ENCODE measurements at places on chromosomes 5 and 9. TPM values are rescaled to one million over a fixed set of nuclear protein-coding genes. Genes with fewer than 3 reads are reported as not detected.

DNA sequence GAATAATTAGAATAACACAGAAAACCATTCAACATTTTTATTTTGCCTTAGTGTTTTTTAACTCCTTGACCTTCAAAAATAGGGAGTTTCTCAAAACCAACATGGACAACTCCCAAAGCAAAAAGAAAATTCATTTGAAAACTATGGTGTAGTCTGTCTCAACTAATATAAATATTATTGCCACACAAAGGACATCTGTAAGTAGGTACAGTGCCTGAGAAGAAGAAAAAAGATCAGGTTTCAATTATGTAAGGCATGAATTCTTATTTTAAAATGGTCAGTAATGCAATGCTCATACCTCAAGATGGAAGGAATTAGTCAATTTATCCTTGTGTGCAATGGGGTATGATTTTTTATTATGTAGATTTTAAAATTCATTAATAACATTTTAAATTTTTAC, 109.6 kb upstream of the CNTLN start:
- H3K36me3 ChIP-seq = no peaks in the 10 kb centered on the region
- H3K27ac ChIP-seq = no peak overlapping the region
- DNase-seq = no peak
- no peaks in the 10 kb centered on the region for H3K4me1 ChIP-seq
- no peak overlapping the region for H3K4me3 ChIP-seq

DNA sequence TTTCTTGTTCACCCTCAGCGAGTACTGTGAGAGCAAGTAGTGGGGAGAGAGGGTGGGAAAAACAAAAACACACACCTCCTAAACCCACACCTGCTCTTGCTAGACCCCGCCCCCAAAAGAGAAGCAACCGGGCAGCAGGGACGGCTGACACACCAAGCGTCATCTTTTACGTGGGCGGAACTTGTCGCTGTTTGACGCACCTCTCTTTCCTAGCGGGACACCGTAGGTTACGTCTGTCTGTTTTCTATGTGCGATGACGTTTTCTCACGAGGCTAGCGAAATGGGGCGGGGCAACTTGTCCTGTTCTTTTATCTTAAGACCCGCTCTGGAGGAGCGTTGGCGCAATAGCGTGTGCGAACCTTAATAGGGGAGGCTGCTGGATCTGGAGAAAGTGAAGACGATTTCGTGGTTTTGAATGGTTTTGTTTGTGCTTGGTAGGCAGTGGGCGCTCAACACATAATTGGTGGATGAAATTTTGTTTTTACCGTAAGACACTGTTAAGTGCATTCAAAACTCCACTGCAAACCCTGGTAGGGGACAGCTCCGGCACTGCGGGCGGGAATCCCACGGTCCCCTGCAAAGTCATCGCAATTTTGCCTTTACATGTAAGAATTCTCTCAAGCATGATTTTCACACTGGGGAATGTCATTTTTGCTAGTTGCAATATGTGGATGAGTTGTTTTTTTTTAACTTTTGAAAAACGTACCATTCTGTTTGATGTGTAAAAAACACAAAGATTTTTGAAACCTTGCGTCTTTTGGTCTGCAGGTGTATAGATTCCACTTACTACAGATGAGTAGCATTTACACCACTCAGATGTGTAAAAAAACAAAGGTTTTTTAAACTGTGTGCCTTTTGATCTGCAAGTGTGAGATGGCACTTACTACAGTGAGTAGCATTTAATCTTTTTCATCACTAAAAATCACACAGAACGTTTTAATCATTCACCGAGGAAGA, 631 bp upstream of the C9orf72 start:
- peak overlapping the region; percentile 87 for H3K4me3 ChIP-seq
- H3K27ac ChIP-seq = peak overlapping the region; percentile 78
- no peaks in the 10 kb centered on the region for H3K27me3 ChIP-seq
- no peaks in the 10 kb centered on the region for H3K36me3 ChIP-seq
- H3K4me1 ChIP-seq = peaks cover 5% of the 10 kb centered on the region
- peak; percentile 95 for DNase-seq

- H3K27ac ChIP-seq = no peak overlapping the region
- no peak for DNase-seq
- H3K4me3 ChIP-seq = no peak overlapping the region
- H3K27me3 ChIP-seq = no peaks in the 10 kb centered on the region
- H3K4me1 ChIP-seq = peaks cover 2% of the 10 kb centered on the region
These were observed 10.1 kb downstream of the C1QTNF2 start for GRCh38 chr5:160360310-160360709.

- H3K27me3 ChIP-seq = no peaks in the 10 kb centered on the region
- H3K36me3 ChIP-seq = no peaks in the 10 kb centered on the region
- no peak overlapping the region for H3K4me3 ChIP-seq
- H3K27ac ChIP-seq = no peak overlapping the region
These were observed 677.5 kb upstream of the ST8SIA4 start for GRCh38 chr5:101580591-101580990.

- no peaks in the 10 kb centered on the region for H3K4me1 ChIP-seq
- no peak overlapping the region for H3K27ac ChIP-seq
- H3K27me3 ChIP-seq = no peaks in the 10 kb centered on the region
- H3K4me3 ChIP-seq = no peak overlapping the region
- no peaks in the 10 kb centered on the region for H3K36me3 ChIP-seq
These were observed 163.9 kb downstream of the ARRDC3 start for GRCh38 chr5:91219091-91219802.

DNA sequence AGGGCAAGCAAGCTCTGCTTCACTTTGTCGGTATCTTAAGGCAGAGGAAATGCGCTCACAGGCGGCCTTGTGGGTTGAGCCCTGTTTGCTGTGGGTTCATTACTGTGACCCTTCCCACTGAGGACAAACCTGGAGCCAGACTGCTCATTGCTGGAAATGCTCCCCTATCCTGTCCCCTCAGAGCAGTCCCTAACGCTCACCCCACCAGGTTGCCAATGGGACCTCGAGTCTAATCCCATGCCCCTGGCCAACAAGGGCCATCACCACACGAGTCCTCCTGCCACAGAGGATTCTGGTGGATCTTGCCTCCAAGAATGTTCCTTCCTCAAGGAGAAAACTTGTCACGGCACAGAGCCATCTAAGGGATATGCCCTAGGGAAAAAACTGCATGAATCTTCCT, 14.6 kb downstream of the IPPK start:
- no peaks in the 10 kb centered on the region for H3K27me3 ChIP-seq
- H3K4me3 ChIP-seq = no peak overlapping the region
- DNase-seq = no peak
- H3K4me1 ChIP-seq = peaks cover 10% of the 10 kb centered on the region

GRCh38 chr5:137268646-137269045, 230.5 kb downstream of the SPOCK1 start:
- no peak overlapping the region for H3K4me3 ChIP-seq
- no peaks in the 10 kb centered on the region for H3K36me3 ChIP-seq
- no peaks in the 10 kb centered on the region for H3K27me3 ChIP-seq
- no peak for DNase-seq

GRCh38 chr5:107653685-107654084, 17.1 kb downstream of the EFNA5 start:
- H3K36me3 ChIP-seq = no peaks in the 10 kb centered on the region
- no peaks in the 10 kb centered on the region for H3K4me1 ChIP-seq
- H3K27me3 ChIP-seq = no peaks in the 10 kb centered on the region
- DNase-seq = no peak
- no peak overlapping the region for H3K27ac ChIP-seq

The MACIR gene
- 17.7 TPM for total RNA-seq

The SLC34A1 gene
- total RNA-seq = not detected

The PKD2L2 gene
- not detected for total RNA-seq

The PCDHA9 gene
- total RNA-seq = 0.36 TPM

The SVEP1 gene
- total RNA-seq = 0.36 TPM

Measured in H1 (cell line).